ENCODE measurements at places on chromosomes 12 and 14.

GRCh38 chr14:95409477-95410272 lies 90.0 kb upstream of the CLMN start:
- no peak for DNase-seq

DNA sequence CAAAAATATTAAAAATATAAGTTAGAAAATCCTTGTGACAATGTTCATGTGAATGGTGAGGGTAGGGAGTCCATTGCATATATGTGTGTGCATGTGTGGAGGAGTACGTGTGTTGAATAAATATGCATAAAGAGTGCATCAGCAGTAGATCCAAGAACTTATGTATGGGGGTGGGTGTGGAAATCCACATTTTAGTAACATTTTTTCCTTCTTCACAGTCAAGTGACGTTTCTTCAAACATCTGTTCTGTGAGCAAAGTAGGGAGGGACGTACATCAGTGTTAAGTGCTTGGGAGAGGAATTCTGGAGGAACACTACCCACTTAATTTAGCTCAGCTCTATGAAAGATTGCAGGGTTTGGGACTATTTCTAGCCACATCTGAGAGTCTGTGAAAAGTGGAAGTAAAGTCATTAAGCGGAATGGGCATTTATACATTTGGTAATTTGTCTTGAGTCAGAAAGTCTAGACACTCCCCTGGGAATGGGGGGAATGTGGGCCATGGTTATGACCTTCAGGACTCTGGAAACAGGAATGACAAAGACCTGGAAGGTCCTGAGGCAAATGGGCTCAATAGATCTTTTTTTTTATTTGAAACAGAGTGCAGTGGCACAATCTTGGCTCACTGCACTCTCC lies 156.4 kb upstream of the PLXNC1 start:
- no peak for DNase-seq

DNA sequence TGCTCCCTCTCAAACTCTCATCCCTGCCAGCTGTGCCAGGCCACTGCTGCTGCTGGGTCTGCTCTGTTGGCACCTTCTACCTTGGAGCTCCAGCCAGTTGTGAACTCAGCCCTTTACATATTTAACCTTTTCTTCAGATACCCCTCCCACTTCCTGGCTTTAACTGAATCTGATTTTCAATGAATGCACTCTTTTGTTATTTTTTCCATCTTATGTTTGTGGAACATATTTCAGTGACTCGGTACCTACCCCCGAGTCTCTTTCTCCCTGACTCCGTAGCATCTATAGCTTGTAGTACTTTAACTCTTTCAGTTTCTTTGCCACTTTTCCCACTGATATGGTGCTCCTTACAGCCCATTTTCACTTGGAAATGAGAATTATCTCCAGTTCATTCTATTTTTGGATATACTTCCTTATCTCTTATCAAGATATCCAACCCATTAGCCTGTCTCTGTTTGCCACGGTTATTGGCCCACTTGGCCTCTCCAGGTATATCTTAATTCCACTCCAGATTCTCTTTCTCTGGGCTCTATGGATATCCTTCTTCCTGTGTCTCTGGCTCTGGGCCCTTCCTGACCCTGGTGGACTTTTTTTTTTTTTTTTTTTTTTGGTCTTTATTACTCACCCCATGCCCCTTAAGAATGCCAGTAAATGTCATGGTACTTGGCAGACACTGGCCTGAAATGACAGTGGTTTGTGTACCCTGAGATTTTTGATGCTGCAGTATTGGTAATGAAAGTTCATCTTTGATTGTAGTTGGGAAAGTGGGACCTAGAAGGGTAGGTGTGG lies 62.7 kb downstream of the PELI2 start:
- no peak for DNase-seq

GRCh38 chr14:73426877-73427276 lies 31.5 kb downstream of the NUMB start:
- no peak for DNase-seq

GRCh38 chr12:28316049-28316448 lies 125.8 kb downstream of the CCDC91 start:
- no peak for DNase-seq

GRCh38 chr12:4193821-4194220 lies 79.7 kb upstream of the CCND2 start:
- no peak for DNase-seq

- no peak for DNase-seq
Observed at GRCh38 chr14:73567951-73568885, 795 bp upstream of the ACOT2 start.

- DNase-seq, result no peak
Observed at GRCh38 chr12:86777325-86777724, 521.1 kb upstream of the MGAT4C start.

GRCh38 chr14:23137192-23137812 lies 18.2 kb upstream of the CEBPE start:
- no peak for DNase-seq

- DNase-seq, result no peak
Observed at GRCh38 chr12:15726027-15726877, 62.9 kb downstream of the EPS8 start.

- DNase-seq, result no peak
Observed at GRCh38 chr12:50257236-50258166, 25.8 kb downstream of the LIMA1 start.

- DNase-seq, result no peak
Observed at GRCh38 chr12:32353540-32353939, 45.8 kb upstream of the FGD4 start.

- no peak for DNase-seq
Observed at GRCh38 chr14:34930591-34931091, 52.2 kb upstream of the SRP54 start.

- DNase-seq, result peak; percentile 50
Observed at GRCh38 chr12:113098441-113099028, 37.0 kb downstream of the RASAL1 start.

DNA sequence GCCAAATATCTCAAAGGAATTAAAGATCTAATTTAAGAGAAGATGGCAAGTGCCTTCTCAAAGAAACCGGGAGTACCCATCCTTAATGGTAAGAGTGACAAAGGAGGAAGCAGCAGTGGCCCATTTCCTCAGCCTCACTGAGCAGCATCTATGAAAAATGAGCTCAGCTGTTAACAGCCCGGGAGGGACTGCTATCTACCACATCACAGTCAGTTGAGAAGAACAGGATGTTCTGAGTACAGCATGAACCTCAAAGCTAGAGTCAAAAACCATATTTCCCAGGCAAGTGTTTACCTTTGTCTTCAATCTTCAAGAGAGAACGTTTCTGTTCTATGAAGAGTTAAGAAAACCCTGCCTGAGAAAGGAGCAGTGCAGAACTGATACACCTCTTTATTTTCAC lies 115.0 kb downstream of the BTG1 start:
- DNase-seq, result peak; percentile 9

- no peak for DNase-seq
Observed at GRCh38 chr12:52045794-52046199, 5.4 kb upstream of the NR4A1 start.

DNA sequence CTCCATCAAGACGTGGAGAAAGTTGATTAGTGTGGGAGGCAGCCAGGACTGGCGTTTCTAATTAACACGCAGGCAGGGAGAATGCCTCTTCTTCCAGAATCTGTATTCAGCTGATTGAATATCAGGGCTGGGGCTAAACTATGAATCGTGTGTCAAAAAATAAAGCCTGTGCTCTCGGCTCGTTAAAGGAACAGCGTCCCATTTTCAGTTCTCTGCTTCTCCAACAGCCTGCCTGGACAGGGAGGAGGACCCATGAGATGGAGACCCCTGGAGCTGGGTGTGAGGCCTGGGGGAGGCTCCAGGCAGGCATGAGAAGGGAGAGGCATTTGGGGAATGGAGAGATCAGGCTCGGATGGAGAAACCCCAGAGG lies 28.6 kb upstream of the LHX5 start:
- DNase-seq, result no peak

DNA sequence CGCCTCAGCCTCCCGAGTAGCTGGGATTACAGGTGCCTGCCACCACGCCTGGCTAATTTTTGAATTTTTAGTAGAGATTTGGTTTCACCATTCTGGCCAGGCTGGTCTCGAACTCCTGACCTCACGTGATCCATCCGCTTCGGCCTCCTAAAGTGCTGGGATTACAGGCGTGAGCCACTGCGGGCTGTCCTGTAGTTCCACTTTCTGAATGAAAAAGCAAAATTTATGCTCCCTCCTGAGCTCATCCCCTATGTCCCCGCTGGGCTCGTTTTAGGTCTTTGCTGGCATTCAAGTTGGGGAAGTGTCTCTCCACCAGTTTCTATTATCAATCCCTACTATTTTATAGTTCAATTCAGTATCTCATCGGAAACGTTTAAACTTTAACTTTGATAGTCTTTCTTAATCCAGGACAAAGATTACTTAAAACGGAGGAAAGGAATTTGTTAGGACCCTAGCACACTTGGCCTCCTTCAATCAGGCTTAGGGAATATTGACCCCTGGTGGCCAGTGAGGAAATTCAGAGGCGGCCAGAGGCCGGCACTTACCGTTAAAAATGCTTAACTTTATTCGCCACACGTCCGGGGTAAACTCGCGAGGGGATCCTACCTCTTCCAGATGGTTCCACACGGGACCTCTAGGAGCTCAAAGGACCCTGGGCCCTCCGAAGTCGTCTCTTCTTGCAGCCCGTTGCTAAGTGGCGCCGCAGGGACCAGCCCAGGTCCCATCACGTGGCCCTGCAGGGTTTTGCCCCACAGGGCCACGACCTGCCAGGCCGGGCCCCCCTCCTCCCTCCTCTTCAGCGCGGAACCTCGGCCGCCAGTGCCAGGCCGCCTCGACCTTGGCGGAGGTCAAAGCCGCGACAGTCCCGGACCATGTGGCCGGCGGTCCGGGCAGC lies 11.4 kb upstream of the DNAL1 start:
- peak; percentile 22 for DNase-seq

DNA sequence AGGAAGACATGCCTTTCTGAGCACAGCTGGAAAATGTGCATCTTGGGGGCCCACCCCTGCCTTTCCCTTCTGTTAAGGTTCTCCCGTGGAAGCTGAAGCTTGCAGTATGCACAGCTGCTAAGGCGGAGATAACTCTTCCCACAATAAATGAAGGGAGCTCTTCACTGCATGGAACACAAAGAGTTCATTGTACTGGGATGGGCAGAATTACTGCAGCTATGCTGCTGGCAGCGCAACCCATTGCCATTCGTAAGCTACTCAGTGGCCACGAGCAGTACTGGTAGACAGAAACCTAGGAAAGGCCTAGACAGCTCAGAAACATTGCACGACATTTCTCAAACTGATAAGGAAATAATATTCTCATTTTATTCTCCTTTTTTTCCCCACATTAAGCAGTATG lies 310.2 kb downstream of the MDGA2 start:
- DNase-seq, result no peak

DNA sequence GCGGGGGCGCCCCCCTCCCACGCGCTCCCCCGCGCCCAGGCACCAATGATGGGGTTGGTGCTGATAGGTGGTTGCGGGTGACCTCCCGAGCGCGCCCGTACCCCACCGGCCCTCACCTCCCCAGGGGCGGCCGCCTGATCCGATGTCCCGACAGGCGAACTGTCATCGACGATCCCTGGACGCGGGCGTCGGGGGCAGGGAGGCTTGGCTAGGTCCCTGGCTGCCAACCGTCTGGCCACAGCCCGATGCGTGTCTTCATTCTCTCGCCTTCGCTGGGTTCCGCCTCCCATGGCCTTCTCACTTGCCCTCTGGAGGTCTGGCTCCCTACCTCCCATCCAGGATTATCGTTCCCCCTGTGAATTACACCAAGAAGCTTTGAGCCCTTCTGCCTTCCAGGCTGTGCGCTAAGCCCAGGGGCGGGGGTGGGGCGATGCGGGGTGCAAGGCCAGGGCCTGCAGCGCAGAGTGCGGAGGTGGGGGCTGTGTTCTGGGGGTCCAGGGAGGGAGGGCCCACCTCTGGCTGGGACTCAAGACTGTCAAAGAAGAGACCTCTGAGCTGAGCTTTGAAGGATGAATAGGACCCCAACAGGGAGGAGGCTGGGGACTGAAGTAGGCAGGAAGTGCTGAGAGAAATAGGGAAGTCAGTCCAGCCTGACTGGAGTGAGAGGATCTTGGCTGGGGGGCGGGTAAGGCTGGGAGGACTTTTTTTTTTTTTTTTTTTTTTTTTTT lies 7.7 kb upstream of the RACGAP1 start:
- no peak for DNase-seq

DNA sequence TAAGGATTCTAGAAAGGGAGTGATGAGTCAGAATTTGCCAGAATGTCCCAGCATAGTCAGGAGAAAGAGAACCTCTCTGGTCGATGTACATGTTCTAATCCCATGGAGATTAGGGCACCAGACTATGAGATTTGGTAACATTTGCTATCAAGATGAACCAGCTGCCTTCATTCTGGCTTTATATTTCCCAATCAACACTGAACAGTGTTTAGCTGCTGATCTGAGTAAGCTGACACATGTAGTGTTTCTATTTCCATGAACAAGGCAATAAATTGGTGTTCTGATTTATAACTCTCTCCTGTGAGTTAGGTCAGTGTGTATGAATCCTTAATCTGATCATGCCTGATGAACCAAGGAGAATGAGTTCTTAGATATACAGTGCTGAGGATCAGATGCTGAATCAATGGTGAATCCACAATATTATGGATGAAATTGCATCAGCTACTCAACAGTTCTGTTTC lies 158.0 kb upstream of the AMIGO2 start:
- DNase-seq, result no peak

DNA sequence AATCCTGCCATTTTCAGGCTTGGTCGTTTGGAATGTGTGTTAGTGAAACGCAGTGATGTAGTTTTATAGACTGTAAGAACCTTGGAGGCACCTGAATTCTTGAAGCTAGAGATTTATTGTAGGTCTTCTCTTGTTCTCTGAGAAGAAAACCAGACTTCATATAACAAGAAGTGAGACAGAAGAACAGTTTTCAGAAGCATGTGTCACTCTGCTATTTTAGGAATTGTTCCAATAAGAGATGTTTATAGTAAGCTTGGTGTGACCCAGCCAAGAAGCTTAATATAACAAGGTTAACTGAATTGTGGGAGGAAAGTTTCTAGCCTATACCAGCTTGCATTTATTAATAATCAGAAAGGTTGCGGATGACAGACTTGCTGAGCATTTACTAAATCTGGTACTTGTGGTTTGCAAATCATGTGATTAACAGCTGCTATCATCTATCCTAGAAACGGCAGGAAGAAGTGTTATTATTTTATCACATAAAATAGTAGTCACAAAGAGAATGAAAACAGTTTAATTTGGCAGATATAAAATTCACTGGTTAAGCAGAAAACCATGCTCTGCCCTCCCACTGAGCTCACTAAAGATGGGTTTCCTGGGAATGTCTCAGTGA lies 49.2 kb upstream of the BCAT1 start:
- no peak for DNase-seq

- no peak for DNase-seq
Observed at GRCh38 chr12:116920939-116921338, 10.2 kb downstream of the FBXW8 start.

DNA sequence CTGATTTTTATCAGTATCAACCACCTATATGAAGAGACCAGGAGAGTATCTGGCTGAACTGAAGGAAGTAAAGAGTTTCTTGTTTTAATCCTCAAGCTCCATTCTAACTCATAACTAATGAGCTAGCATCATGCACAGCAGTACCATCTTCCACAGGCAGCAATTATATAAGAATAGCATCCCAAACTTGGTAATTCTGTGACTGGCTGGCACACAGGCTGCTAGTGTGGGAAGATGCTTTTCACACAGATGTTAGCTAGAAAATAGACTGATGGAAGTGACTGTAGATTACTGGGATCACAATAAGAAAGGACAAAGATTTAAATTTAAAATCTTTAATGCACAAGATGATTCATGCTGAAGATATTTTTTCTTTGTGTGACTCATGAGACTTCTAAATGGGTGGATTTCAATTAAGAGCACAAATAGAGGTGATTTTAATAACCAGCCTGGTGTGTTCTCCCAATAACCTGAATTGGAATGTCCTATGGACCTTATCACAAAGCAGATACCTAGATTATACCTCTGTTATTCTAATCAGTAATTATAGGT lies 417.7 kb upstream of the ATXN7L3B start:
- DNase-seq, result no peak
